SK-N-MC (cell line): ENCODE measurements at places on chromosomes 6 and 20.

DNA sequence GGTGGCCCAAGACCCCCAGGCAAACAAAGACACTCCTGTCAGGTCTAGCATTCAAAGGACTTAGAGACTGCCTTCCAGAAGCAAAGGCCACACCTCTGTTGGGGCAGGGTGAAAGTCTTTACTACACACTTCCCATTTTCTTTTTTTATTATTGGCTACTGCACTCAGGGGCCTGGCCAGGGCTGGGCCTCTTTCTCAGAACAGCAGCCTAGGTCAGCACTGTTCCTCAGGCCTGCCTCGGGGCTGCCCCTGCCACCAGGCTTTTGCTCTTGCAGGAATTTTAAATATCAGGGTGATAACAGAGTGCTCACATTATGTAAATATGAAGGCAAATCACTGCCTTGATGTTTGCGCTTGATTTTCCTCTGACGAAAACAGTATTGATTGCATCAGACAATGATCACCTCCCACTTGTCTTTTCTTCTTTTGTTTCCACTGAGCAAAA lies 18.5 kb downstream of the GSTA4 start:
- no peak for DNase-seq

GRCh38 chr20:8296536-8296935 lies 164.5 kb downstream of the PLCB1 start:
- no peak for DNase-seq

DNA sequence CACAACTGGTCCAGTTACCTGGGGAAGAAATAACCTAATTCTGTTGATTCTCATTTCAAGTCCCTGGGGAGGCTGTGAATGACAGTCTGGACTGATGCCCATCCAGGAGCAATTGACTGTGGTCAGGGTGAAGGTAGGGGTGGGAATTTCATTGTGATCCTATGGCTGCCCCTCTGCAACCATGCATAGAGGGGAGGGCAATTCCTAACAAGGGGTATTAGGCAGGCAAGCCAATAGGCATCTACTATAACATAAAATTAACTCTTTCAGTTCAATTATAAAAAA lies 44.0 kb upstream of the TRAM2 start:
- DNase-seq, result no peak

DNA sequence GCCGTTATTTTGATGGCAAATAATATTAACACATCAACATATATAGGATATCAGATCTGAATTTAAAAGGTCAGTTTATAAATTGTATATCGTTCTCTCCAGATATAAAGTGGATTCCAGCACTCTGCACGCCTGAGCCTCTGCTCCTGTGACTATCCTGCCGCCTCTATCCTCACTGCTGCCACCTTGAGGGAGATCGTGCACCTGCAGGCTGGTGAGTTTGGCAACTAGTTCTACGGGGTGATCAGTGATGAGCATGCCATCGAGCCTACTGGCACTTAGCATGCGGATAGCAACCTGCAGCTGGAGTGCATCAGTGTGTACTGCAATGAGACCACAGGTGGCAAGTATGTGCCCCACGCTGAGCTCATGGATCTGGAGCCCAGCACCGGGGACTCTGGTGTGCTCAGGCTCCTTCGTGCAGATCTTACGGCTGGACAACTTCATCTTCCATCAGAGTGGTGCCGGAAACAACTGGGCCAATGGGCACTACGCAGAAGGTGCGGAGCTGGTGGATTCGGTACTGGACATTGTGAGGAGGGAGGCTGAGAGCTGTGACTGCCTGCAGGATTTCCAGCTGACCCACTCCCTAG lies 84.9 kb downstream of the FBXO5 start:
- no peak for DNase-seq

DNA sequence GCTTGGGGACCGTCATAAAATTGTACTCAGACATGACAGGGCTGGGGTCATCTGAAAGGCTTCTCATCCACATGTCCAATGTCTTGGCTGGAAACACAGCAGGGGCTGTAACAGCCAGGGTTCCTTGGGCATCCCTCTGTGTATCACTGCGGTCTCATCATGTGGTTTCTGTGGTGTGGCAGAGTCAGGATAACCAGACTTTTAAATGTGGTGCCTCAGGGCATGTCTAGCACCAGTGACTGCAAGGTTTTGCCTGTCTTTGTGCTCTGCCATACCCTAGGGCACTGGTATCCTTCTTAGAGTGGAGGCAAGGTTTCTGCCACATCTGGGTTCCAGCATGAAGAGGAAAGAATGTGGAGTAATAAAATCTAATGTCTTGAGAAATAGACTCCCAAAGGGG lies 124.2 kb downstream of the PLEKHG1 start:
- peak; percentile 90 for DNase-seq

GRCh38 chr6:151445482-151445881 lies 6.4 kb downstream of the RMND1 start:
- no peak for DNase-seq
